ENCODE measurements at places on chromosomes 1 and 21. TPM values are rescaled to one million over a fixed set of nuclear protein-coding genes. Genes with fewer than 3 reads are reported as not detected.

Gene SPRR1B
- not detected for total RNA-seq

Gene RGS4
- 252 TPM for total RNA-seq

Gene SLC35D1
- 8.9 TPM for total RNA-seq

Gene DNAI4
- 1.5 TPM for total RNA-seq

Gene ARHGAP29
- 44.8 TPM for total RNA-seq

Gene C1orf116
- not detected for total RNA-seq
